Stimulated activated CD8-positive, alpha-beta memory T cell treated with anti-CD3 and anti-CD28 coated beads, Interleukin-2, amount 100 ng/mL, for 1 hour (primary cell): ENCODE measurements at places on chromosomes 1 and 21.

DNA sequence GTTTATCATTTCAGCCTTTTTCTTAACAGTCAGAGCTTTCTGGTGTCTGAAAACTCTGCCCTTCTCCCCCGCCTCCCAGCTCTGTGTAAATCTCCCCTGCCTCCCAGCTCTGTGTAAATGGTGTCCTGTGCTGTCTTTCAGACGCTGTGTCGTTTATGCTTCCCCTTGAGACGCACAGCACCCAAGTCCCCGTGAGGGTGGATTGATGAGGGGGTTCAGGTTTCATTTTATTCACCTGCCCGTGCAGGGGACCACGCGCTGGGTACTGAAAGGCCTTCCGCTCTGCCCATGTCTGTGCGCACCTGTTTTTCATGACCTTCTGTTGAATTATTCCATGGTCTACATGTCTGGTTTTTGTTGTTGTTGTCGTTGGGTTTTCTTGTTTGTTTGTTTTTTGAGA is 108.2 kb upstream of the COL6A1 start:
- DNase-seq, result no peak

GRCh38 chr1:108785264-108785663 is 38.8 kb downstream of the STXBP3 start:
- DNase-seq, result no peak

DNA sequence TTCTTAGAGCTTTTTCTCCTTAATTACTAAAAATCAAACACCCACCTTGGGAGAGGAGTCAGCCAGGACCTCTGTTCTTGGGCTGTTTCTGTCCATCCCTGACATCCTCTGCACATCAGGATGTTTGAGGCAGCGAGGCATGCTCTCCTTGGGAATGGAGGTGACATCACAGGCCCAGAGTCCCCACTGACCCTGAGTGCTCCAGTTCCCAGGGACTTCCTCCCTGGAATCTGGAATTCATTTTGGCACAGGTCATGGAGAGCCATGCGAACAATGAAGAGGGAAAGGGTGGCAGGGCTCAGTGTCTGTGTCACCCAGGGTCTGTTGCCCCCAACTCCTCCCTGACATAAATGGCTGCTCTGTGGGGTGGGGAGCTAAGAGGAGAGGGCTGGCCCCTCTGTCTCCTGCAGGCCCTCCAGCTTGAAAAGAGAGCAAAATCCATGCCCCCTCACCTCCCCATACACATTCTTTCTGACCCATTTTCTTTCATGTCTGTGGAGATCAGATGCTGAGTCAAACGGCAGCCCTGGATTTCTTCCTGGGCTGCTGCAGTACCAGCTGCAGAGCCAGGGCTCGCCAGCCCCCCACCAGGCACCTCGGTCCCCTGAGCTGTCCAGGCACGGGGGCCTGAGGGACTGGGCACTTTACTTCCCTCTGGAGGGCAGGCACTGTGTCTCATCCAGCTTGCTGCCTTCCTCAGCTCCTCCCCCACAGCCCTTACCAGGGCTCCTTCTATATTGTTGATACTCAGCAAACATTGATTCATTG is 102.0 kb downstream of the NMNAT2 start:
- no peak for DNase-seq

- DNase-seq, result no peak
Measured at GRCh38 chr1:245754463-245754961, 599.7 kb downstream of the KIF26B start.

GRCh38 chr1:222844411-222844779 is 29.6 kb downstream of the DISP1 start:
- no peak for DNase-seq

DNA sequence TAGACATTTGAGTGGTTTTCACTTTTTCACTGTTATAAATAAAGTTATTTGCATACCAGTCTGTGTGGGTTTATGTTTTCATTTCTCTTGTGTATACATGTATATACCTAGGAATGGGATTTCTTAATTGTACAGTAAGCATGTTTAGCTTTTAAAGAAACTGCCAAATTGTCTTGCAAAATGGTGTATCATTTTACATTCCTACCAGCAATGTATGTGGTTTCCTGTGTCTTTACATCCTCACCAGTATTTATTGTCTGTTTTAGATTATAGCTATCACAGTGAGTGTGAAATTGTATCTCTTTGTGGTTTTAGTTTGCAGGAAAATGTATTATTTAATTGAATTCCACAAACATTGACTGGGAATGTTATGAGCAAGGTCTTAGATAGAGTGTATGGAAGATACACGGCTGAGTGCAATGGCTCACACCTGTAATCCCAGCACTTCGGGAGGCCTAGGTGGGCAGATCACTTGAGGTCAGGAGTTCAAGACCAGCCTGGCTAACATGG is 57.3 kb downstream of the MACF1 start:
- DNase-seq, result no peak

DNA sequence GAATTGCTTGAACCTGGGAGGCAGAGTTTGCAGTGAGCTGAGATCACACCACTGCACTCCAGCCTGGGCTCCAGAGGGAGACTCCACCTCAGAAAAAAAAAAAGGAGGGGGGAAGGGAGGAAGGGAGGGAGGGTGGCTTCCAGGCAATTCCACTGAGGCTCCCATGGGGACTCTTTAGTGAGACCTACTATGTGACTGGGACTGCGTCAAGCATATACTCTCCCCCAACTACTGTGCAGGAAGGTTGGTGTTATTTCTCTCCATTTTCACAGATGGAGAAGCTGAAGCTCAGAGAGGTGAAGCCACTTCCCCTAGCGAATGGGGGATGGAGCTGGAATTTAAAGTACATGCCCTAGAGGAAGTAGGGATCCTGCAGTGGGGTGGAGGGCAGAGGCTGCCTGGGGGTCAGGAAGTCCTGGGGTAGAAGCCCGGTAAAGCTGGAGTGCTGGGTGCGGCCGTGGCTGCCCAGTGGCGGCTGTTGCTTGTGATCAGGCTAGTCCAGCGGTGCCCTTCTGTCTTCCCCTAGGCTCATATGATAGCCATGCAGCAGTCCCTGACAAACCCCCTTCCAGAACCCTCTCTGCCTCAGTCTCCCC is 40.3 kb downstream of the RAP1GAP start:
- DNase-seq, result no peak

- DNase-seq, result no peak
Measured at GRCh38 chr1:153540394-153541361, at the start of gene S100A5. Gene S100A5, minus strand, starts transcription at chr1:153540934. Its CDS starts 743 bp downstream, at chr1:153540191.

DNA sequence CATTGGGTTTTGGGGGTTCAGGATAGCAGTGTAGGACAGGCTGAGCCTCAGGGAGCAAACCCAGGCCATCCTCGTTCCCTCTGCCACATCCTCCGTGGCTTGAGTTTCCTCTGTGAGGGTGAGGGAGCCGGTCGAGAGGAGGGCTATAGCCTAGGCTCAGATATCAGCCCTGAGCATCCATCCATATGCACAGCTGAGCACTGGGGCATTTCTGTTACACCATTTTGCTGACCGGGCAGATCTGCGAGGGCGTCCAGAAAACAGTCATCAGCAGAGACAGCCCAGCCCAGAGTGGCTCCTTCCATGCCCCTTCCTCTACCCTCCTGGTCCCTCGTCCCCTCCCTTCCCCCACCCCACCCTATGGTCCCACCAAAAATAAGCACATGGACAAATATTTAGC is 53.5 kb downstream of the PTPRF start:
- DNase-seq, result no peak

DNA sequence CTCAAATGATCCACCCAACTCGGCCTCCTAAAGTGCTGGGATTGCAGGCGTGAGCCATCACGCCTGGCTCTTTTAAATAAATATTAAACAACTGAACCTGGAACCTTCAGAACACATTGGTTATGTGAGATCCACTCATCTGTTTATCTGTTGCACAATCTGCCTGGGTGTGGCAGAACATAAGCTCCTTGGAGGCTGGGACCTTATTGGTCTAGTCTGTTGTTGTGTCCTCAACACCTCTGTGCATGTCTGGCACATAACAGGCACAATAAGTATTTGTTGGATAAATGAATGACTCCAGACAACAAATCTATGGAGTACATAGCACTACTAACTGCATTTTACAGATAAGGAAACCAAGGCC is 4.1 kb upstream of the NBL1 start:
- DNase-seq, result no peak

GRCh38 chr1:212753749-212754148 is 37.8 kb downstream of the NSL1 start:
- no peak for DNase-seq

DNA sequence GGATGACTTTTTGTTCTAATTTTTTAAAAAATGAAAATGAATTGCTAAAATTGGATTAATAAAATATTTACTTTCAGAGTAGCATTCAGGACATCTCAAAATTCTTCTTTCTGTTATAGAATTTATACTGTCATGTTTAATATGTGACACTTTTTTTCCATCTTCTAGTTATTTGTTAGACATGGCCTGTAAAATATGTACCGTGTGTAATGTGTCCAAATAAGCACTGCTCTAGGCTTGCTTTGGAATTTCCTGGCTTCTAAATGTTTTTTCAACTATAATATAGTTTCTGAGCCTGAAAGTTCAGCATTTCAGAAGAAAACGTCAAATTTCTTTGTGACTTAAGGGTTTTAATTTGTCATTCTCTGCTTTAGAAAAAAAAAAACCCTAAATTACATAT is 243.6 kb downstream of the DNM3 start:
- DNase-seq, result no peak

- DNase-seq, result no peak
Measured at GRCh38 chr1:244304656-244305055, 147.1 kb downstream of the ADSS2 start.

- DNase-seq, result no peak
Measured at GRCh38 chr1:22775478-22775877, 64.8 kb downstream of the EPHB2 start.
